ENCODE measurements at places on chromosomes 16 and 17.

GRCh38 chr17:79997011-79997660 is 38.5 kb downstream of the TBC1D16 start:
- DNase-seq, result no peak

DNA sequence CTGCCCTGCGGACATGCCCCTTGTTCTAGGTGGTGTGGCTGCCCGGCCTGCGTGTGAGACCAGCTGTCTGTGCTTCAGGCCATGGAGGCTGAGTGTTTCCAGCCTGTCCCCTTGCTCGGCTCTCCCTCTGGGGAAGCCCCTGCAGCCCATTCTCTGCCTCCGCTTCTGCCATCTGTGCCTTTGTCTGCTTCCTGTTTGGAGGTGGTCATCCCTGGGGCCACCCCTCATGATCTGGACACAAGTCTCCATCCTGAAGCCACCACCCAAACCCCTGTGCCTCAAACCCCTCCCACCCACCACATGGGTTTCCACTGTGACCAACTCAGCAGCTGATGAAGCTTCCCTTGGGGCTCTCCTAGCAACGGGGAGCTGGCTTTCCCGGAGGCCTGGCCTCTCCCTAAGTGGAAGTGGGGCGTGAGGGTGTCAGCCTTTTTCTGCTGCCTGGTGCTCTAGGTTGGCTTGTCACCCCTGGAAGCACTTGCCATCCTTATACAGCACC is 184.9 kb downstream of the SEC14L1 start:
- no peak for DNase-seq

GRCh38 chr17:75601057-75601987 is 13.7 kb downstream of the MYO15B start:
- no peak for DNase-seq

GRCh38 chr17:82598256-82599119 is 49.8 kb downstream of the WDR45B start:
- no peak for DNase-seq

DNA sequence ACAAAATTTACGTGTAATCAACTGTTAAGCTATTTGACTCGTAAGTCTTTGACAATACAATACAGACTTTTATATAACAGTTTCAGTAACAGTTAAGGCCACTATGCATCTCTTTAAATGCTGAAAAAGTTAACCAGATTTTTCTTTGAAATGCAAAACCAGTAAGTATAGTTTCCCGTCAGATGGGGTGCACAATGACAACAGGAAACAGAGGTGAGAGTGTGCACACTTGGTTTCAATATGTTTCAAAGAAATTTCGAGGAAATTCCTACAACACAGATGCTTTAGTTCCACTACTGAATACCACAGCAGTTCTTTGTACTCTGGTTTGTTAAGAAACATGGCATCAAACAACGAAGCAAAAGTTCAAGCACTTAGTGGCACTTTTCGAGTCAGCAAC is 48.4 kb downstream of the RNF157 start:
- DNase-seq, result no peak

DNA sequence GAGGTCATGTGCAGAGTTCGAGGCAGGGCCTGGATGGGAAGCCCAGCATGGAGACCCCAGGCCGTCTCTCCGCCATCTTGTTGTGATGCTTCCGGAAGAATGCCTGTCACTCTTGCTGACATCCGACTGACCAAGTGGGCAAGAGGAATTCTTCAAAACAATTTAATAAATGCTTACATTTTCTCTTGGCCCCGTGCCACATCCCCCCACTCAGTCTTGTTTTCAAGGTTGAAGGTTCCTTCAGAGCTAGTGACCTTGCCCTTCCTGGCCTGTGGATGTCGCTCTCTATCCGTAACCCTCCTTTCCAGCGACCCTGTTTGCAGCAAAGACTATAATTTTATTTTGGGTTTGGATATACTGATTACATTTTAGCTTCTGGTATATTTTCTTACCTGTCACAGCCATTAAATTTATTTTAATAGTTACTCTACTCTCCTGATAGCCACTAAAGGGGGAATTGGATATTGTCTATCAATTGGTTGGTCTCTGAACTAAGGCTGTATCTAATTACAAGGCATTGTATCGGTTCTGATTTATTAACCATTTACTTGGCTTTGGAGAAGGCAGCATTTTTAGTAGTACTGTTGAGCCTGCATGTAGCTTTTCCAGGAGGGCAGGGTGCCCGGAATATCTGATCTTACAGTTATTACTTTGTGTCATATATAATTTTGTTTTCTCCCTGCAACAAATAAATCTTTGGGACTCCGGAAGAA is 264.5 kb downstream of the WWOX start:
- no peak for DNase-seq
